Activated naive CD4-positive, alpha-beta T cell treated with anti-CD3 and anti-CD28 coated beads, Interleukin-2, amount 10 ng/mL, durations not matched to agents 7 days and 5 days (primary cell): ENCODE measurements at places on chromosomes 6 and 20.

GRCh38 chr6:43355862-43356590 lies 13.4 kb downstream of the ZNF318 start:
- no peak for DNase-seq

DNA sequence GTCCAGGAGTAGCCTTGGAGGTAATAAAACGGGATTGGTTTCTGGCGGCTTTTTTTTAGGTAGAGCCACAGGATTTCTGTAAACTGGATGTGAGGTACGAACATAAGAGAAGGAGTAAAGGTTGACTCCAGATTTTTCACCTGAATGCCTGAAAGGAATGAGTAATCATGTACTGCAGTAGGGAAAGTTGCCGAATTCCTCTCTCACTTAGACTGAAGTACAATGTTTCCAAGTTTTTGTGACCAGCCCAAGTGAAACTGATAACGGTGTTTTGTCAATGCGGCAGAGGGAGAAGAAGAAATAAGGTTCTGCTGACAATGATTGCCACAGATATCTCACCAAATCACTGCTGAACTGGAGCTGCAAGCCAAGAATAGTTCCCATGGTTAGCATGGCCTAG lies 75.0 kb downstream of the VTA1 start:
- no peak for DNase-seq

DNA sequence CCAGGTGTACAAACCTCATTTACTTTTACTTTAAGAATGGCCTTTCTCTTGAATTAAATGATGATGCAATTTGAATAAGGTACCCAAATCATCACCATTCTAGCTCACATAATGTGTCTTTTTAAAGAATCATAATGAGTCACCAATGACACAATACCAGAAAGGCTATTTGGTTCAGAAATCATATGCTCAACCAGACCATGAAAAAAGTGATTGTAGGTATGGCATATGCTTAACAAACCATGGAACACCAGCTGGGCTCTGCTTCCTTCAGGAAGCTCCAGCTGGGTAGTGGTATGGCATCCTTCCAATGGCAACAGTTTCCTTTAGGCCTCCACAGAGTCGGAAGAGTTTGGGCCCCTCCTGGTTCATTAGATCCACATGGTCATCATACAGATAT lies 128.2 kb downstream of the FRK start:
- no peak for DNase-seq

DNA sequence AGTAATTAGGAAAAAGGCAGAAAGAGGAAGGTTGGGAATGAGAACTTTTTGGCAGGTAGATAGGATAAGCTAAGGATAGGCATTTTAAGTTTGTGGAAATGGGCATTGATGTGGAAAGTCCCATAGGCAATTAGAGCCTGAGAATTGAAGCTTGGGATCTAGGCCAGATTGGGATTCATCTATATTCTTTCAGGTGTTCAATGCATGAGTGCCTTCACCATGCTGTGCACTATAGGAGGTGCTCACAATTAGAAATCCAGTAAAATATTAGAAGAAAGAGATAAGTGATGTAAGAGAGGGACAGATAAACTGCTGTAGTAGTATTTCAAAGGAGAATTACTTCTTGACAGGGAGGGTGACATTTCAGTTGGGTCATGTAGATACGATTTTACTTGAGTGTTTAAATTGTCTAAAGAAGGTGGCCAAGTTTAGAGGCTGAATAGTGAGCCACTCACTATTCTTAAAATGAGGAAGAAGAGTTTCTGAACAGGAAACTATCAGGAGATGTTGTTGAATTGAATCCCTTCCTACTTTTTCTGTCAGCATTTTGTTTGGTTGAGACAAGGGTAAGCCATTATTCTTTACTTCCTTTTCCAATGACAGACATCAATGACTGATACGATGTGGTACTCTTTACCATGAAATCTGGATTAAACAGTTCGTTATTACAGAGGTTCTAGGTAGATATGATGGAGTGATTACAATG lies 31.0 kb upstream of the CTAGE9 start:
- no peak for DNase-seq

GRCh38 chr20:22492497-22492896 lies 91.9 kb downstream of the FOXA2 start:
- DNase-seq: no peak

GRCh38 chr20:33490023-33490933 lies at the start of gene CBFA2T2:
CBFA2T2 (plus strand) TSS chr20:33490096; CDS start chr20:33490268, 172 bp downstream.
- peak; percentile 76 for DNase-seq

DNA sequence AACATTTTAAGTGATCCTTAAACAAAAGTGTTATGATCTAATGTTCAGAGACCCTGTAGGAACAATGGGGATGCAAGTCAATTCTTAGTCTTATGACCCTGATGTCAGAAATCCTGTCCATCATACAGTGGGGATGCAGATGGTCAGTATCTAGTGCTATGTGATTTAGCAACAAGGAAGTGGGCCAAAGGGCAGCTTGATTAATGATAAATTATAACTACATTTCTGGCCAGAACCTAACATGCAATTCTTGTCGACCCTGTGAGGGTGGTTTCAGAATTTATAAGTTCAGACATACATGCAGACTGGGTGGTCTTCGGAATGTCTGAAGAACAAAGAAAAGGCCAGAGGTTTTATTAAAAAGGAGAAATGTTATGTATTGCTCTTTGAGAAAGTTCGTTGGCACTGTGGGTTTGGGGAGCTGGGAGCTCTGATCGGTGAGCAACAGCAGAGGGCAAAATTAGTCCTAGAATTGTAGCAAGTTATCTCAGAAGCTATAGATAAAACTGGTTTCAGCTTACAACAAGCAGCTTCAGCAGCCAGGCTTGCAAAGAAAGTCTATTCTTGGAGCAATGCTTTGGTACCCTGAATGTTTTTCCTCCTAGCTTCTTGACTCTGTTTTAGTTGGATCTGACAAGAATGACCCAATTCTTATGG lies 50.8 kb downstream of the RPF2 start:
- DNase-seq: no peak

DNA sequence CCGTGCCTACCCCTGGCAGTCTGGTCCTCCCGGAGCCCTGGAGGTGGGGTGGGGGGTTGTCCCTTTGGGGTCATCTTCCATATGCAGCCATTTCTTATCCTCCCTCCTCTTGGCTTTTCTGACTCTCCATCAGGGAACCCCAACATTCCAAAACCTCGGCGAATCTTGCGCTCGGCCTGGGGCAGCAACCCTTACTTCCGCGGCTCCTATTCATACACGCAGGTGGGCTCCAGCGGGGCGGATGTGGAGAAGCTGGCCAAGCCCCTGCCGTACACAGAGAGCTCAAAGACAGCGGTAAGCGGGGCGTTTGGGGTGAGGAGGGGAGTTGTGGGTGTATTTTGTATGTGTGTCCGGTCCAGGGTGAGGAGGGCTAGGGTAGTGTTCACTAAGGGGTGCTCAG lies 168.0 kb upstream of the RNF24 start:
- no peak for DNase-seq

DNA sequence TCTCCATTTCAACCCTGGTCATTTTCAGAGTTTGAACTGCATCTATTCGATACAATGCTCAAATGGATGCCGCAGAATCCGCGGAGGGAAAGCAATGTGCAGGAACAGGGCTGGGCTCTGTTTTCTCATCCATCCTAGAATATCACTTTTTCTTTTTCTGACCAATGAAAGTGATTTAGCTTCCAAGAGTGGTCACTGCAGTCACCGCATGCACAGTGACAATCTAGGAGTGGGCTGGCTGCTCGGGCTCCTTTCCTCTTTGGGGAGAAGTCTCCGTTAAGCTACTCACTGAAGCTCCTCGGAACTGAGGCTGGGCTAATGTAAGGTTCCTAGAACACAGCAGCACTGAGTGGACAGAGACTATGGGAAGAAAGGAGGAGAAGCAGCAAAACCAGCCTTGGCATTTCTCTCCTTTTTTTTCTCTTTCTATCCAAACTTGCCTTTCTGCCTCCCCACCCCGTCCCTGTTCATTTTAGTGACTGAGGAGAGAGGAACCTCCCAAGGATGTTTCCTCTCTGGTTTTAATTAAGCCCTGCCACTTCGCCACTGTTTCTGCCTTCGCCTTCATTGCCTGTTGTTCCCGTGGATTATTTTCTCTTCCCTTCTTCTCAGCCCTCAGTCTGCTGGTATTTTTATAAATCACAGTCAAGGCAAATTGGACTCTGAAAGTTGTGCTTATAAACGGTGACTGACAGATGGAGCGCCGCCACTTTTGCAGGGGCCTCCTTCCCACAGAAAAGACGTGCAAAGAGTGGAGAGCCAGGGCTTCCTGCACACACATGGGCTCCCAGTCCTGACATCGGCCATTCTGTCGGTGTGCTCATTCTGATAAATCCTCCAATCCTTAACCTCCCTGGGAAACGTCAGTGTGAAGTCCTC lies 41.1 kb downstream of the RAMACL start:
- DNase-seq: no peak

DNA sequence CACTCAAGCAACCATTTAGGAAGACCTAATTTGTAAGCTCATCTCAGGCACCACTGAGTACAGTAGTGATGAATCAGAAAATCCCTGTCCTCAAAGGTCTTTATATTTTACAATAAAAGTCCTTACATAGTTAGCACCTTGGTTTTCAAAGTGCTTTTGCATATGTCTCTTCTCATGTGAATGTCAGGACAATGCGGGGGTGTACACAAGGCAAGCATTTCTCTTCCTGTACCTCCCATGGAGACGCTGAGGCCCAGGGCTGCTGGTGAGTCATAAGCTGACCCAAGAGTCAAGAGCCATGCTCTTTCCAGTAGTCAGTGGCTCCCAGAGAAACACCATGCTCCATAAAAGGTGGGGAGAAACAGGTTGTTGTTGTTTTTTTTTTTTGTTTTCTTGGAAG lies 174.0 kb downstream of the GJA10 start:
- no peak for DNase-seq

DNA sequence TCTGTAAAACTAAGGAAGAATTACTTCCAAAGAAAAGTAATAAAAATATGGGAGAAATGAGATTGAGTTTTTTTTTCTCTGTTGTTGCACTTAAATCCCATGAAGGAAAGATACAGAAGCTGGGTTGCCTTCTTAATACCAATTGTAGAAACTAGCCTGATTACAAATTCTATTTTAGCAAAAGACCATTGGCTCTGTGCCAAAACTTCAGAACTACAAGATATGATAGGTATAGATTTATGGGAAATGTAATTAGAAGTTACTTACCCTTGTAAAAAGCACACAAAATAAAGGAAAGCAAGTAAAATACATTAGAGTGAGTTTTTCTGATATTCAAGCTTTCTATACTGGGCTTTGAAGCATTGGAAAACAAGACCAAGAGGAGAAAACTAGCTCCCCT lies 73.5 kb upstream of the SCGN start:
- no peak for DNase-seq

DNA sequence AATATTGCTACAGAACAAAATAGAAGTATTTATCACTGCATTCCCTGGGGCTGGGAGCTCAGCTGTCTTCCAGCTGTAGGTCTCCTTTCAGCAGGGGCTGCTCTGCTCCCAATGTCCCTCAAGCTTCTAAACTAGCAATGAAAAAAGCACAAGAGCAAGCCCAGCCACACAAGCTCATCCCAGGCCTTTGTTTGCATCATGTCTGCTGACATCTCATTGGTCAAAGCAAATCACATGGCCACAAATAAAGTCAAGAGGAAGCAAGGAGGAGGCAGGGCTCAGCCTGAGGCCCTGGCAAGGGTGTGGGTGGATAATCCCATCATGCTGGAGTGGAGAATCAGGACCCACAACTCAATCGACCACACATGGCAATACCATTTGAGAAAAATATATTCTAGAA lies 2.2 kb upstream of the BFSP1 start:
- DNase-seq: peak; percentile 36

DNA sequence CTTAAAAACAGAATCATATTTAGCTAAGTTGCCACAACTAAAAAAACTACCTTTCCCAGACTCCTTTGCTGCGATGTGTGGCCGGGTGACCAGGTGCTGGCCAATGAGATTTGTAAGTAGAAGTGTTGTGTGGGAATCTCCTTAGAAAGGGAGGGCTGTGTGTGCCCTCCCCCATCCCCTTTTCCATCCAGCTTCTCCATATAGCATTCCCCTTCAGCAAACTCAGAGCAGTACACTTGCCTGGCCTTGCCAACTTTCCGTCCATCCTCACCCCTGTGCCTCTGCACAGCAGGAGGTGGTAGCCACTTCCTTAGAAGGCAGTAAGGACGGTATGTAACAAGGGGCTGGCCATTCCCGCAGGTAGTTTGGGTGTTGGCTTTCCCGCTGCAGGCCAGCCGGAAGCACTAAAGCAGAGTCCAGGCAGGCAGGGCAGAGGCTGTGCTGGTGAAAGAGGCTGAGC lies 22.3 kb upstream of the KCNK16 start:
- DNase-seq: no peak
